ENCODE measurements at places on chromosomes 7 and 10. TPM values are rescaled to one million over a fixed set of nuclear protein-coding genes. Genes with fewer than 3 reads are reported as not detected.
A peak's percentile ranks its signal among the peaks of the same experiment; 100 is the strongest.

The AUTS2 gene
- 53.8 TPM for total RNA-seq

The SFRP5 gene
- total RNA-seq = 9.6 TPM

The DPP6 gene
- total RNA-seq = 4.1 TPM

The ICA1 gene
- 9.8 TPM for total RNA-seq

The UCN3 gene
- 3.4 TPM for total RNA-seq

The CFTR gene
- total RNA-seq = 11.0 TPM

The ZCCHC24 gene
- 29.1 TPM for total RNA-seq

The AKR1D1 gene
- total RNA-seq = not detected

GRCh38 chr10:52106011-52106410 lies 208.1 kb upstream of the DKK1 start:
- DNase-seq = no peak
- H3K36me3 ChIP-seq = no peaks in the 10 kb centered on the region
- H3K27ac ChIP-seq = no peak overlapping the region
- H3K27me3 ChIP-seq = no peaks in the 10 kb centered on the region
- H3K4me3 ChIP-seq = no peak overlapping the region

DNA sequence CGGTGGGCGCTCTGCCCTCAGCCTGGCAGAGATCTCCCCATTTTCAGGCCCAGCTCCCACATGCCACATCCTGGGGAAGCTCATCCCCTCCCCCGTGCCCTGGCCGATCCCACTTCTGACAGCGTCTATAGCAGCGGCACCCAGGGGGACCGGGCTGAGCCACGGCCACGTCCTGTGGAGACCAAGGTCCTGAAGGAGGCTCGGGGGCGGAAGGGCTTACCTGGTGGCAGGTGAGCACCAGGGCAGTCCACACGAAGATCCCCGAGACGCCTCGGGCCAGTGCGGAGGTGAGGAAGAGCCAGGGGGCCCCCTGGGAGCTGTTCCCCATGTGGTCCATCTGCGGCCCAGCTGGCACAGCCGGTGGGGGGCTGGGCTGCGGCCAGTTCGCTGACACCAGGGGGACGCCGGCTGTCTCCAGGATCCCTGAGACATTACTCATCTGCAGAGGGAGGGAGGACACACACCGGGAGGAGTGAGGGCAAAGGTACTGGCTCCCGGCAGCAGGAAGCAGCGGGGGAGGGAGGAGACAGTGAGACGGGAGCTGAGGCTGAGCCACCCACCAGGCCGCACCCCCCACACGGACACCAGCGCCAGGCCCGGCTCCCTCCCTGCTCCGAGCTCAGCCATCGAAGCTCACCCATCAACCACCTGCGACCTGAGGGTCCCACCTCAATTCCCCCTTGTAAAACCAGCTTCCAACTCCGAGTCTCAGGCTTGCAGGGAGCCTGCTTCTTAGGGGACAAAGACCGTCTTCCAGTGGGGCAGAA lies 776 bp downstream of the TMEM184A start:
- peaks cover 5% of the 10 kb centered on the region for H3K4me1 ChIP-seq
- peak overlapping the region; percentile 85 for H3K27ac ChIP-seq
- H3K36me3 ChIP-seq = no peaks in the 10 kb centered on the region
- DNase-seq = no peak

DNA sequence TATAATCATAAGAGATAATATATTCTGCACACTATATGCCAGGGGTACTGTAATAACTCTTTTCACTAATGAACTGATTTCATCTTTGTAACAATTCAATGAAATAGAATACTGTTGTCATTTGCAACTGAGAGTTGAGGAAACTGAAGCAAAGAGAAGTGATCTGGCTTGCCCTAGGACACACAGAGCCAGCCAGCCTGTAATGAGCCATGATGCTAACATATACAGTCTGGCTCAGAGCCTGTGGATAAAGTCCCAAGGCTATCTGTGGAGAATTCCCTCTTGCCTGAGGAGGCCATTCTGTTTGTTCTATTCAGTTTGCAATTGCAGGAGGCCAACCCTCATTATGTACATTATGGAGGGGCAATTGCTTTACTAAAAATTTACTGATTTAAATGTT lies 241.3 kb downstream of the CXCL12 start:
- no peak for DNase-seq
- no peak overlapping the region for H3K4me3 ChIP-seq
- H3K36me3 ChIP-seq = no peaks in the 10 kb centered on the region
- H3K4me1 ChIP-seq = no peaks in the 10 kb centered on the region

DNA sequence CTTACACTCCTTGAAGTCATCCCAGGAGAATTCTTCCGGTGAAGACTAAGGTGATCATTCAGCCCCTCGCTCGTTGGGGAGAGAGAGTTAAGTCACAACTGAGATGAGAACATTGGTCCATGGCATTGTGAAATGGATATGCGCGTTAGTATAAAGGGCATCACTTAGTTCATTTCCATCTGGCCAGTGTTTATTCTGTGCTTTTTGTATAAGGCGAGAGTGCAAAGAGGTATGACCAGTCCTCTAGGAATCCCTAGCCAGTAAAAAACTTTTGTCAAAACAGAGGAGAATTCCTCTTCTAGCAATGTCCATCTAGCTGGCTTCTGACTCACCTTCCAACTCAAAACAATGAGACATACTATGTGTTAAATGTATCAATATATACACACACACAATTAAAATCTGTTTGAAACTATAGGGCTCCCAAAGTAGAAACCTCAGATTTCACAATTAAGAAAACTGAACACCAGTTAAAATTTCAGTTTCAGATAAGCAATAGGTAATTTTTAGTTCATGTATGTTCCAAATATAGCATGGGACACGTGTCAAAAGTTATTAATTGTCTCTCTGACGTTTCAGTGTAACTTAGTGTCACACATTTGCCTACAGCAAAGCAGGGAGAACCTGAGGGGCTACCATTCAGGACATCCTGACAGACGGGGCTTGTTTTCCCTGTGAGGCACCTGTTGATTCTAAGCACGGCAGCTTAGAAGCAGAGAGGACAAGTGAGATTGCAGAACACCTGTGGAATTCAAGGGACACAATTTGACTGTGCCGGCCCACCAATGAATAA lies 158.9 kb downstream of the KLF6 start:
- no peak overlapping the region for H3K27ac ChIP-seq
- no peak for DNase-seq
- no peaks in the 10 kb centered on the region for H3K27me3 ChIP-seq
- no peak overlapping the region for H3K4me3 ChIP-seq

DNA sequence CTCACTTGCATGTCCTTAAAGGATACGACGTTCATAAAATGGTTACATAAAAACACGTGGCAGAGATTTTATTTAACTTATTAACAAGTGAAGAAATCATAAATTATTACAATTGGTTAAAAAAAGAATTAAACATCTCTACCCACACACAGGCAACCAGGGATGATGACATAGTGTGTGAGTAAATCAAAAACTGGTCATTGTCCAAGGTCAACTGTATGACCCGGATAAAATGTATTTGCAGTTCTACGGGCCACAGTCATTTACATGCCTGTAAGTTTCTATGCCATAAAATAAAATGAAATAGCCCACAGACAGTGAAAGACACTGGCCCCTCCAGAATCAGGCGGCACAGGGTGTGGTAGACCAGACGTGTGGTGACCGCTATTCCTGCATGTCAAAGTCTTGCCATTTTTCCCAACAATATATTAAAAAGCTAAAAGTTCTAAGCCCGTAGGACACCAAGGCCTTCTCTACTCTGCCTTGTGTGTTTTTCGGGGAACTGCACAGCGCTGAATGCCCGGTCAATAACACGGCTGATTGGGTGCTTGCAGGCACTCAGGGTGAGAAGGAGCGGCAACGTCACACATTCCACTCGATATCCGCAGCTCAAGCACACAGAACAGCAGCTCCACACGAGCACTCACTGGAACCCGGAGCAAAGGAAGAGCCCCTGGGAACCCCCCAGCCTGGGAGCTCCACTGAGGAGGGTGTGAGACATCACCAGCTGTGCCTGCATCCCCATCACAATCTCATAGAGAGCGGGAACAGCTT lies 143.3 kb upstream of the PPP2R2D start:
- no peak overlapping the region for H3K4me3 ChIP-seq
- no peak overlapping the region for H3K27ac ChIP-seq
- DNase-seq = no peak
- peaks cover 17% of the 10 kb centered on the region for H3K4me1 ChIP-seq
- H3K27me3 ChIP-seq = peaks cover 5% of the 10 kb centered on the region

DNA sequence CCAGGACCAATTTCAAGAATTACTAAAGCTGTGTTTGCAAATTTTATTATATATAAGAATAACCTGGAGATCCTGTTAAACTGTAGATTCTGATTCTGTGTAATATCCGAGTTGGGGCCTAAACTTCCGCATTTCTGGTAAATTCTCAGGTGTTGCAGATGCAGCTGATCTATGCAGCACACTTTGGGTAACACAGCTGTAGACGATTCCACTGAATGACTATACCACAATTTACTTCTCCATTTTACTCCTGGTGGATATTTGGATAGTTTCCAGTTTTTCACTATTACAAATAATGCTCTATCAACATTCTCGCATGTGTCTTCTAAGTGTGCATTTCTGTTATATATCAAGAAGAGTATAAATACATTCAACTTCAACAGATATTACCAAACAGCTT lies 7.5 kb downstream of the GDI2 start:
- H3K27ac ChIP-seq = no peak overlapping the region
- peaks cover 20% of the 10 kb centered on the region for H3K4me1 ChIP-seq
- H3K27me3 ChIP-seq = no peaks in the 10 kb centered on the region
- H3K36me3 ChIP-seq = peaks cover 14% of the 10 kb centered on the region
- no peak for DNase-seq

DNA sequence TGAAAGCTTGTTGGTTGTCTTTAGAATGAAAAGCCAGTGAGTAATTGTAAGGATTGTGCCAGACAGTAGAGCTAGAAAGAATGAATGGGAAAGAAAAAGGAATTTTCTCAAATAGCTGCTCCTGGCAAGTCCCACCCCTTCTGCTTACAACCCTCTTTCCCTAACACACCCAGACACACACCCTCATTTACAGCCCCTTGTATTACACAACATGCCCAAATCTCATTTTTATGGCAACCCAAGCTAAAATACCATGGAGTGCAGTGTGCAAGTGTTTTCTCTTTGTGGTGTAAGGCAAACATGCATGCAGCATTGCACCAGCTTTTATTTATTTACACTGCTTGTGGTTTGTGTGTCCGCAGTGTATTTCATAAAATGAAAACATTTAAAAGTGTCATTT lies 1.5 kb downstream of the PRKAR2B start:
- H3K4me1 ChIP-seq = peaks cover 16% of the 10 kb centered on the region
- DNase-seq = no peak
- H3K36me3 ChIP-seq = peaks cover 3% of the 10 kb centered on the region
- H3K4me3 ChIP-seq = peak overlapping the region; percentile 94
- no peak overlapping the region for H3K27ac ChIP-seq

- peak overlapping the region; percentile 48 for H3K4me3 ChIP-seq
- H3K27me3 ChIP-seq = no peaks in the 10 kb centered on the region
- no peak for DNase-seq
These were observed 102.0 kb upstream of the GLI3 start for GRCh38 chr7:42338916-42339540.

DNA sequence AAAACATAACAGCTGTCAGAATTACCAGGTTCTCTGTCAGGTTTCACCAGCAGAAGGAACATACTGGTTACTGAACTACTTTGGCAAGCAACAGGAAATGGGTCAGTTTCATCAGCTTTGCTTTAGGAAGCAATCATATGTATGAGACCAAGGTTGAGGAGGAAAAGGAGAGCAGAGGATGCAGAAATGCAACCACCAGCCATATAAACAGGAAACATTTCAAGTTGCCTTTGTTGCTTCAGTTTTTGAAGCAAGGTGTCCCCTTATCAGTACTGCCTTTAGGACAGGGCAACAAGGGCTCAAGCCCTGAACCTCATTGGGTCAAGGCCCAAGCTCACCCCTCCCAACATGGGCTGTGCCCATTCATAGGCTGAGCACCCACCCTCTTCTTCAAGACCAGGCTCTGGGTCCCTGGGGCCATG lies 10.2 kb downstream of the HIPK2 start:
- DNase-seq = no peak
- H3K4me1 ChIP-seq = peaks cover 54% of the 10 kb centered on the region
- peak overlapping the region; percentile 12 for H3K27ac ChIP-seq
- H3K4me3 ChIP-seq = peak overlapping the region; percentile 46
- no peaks in the 10 kb centered on the region for H3K27me3 ChIP-seq

DNA sequence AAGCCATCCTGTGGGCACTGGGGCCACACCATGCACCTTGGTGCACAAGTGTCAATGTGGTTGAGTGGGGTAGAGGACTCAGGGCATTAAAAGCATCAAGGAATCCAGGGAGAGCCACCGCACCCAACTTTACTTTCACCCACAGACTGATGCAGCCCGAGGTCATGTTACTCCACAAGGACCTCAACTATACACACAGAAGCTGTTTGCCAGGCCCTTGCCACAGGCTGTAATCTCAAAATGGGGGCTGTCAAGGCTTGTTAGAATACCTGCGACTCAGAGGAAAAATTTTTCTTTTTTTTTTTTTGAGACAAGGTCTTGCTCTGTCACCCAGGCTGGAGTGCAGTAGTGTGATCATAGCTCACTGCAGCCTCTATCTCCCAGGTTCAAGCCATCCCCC lies 26.5 kb upstream of the KCTD7 start:
- H3K27ac ChIP-seq = no peak overlapping the region
- DNase-seq = no peak
- no peaks in the 10 kb centered on the region for H3K27me3 ChIP-seq
- H3K4me1 ChIP-seq = no peaks in the 10 kb centered on the region

DNA sequence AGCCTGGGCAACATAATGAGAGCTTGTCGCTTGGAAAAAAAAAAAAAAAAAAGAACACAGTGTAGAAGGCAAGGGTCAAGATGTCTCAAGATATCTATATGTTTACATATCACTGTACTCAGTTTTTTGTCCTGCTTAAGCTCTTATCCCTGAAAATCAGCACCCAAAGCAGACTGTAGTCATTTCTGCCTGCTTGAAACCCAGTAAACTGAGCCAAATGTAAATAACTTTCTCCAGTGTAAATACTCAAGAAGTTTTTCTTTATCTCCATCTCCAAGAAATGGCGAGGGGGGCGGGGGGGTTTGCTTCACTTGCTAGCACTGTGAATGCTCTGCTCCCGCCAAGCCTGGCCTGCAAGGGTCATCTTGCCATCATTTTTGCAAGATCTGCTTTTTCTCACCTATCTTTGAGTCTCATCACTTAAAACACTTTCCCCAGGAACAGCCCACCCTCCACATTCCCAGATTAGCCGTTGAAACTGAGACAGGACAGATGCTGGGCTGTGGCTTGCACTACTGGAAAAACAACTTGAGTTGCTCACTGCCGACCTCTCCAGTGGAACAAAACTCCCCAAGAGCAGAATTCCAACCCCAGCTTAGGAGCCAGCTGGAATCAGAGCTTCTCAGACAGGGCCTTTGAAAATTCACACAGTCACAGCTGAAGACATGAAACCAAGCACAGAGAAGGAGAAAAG lies 54.6 kb downstream of the AFAP1L2 start:
- no peaks in the 10 kb centered on the region for H3K36me3 ChIP-seq
- H3K27me3 ChIP-seq = no peaks in the 10 kb centered on the region
- no peak for DNase-seq
- peaks cover 29% of the 10 kb centered on the region for H3K4me1 ChIP-seq
- H3K4me3 ChIP-seq = peak overlapping the region; percentile 4

GRCh38 chr7:32535162-32535702 lies 39.9 kb downstream of the AVL9 start:
- peaks cover 4% of the 10 kb centered on the region for H3K36me3 ChIP-seq
- no peak for DNase-seq
- peaks cover 11% of the 10 kb centered on the region for H3K4me1 ChIP-seq
